Endodermal cell (in vitro differentiated cells): ENCODE measurements at places on chromosomes 12 and 14.

DNA sequence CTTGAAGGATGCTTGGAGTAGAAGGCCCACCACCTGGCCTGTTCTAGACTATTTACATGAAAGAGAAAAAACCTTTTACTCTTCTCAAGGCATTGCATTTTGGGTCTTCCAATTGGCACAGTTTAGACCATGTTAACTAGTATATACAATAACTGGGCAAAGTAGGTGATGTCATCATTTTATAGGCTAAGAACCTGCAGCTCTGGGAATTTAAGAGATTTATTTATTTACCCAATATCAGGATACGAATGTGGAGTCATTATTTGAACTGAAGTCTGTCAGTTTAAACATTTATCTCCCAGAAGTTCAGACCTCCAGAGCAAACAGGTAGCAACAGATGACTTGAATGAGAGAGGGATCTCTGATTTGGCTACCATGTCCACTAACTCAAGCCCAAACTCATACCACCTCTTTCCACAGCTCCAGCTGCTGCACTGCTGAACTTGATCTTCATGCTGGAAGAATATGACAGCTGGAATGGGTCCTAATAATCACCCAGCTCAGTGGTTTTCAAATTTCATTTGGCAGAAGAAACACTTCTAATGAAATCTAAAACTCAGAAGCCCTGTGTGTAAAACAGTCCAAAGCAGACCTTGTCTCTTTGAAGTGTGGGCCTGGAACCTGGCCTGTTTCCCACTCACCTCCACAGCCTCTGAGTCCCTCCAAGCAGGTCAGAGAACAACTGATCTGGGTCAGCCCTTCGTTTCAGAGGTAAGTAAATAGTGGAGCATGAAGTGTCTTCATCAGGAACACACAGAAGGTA is 179.2 kb downstream of the EMP1 start:
- DNase-seq = no peak

- DNase-seq = no peak
Measured at GRCh38 chr14:24848102-24848790, 201.7 kb downstream of the STXBP6 start.

DNA sequence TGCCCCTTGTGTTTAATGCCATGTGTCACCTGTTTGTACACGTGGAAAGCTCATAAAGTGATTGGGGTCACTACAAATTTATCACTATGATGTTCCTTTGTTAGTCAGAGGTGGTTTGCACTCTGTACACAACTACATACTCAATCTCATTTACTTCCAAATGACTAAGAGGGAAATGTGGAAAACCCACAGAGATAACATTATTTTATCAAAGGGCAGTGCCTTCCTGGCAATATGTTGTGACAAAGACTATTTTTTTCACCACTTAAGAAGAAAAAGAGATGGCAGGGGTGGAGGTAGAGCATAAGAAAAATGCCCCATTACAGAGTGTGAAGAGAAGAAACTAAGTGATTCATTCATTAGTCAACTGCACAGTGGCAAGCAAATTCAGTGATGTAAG is 1064.1 kb upstream of the FLRT2 start:
- no peak for DNase-seq

- DNase-seq = no peak
Measured at GRCh38 chr12:23049180-23049579, 424.2 kb downstream of the ETNK1 start.

GRCh38 chr12:26028953-26029735 is 70.7 kb downstream of the RASSF8 start:
- DNase-seq = peak; percentile 72

- no peak for DNase-seq
Measured at GRCh38 chr12:25394025-25394424, 143.3 kb upstream of the KRAS start.

GRCh38 chr14:105168093-105168420 is 519 bp downstream of the JAG2 start:
- DNase-seq = no peak

- no peak for DNase-seq
Measured at GRCh38 chr12:46230306-46230705, 38.5 kb downstream of the SLC38A1 start.

GRCh38 chr12:124248941-124249825 is 45.7 kb upstream of the RFLNA start:
- DNase-seq = no peak

- no peak for DNase-seq
Measured at GRCh38 chr14:84042992-84043391, 1487.0 kb upstream of the FLRT2 start.

- no peak for DNase-seq
Measured at GRCh38 chr12:41521872-41522379, 333.8 kb downstream of the PDZRN4 start.

GRCh38 chr12:7374423-7375144 is 69.4 kb downstream of the CD163L1 start:
- peak; percentile 92 for DNase-seq

DNA sequence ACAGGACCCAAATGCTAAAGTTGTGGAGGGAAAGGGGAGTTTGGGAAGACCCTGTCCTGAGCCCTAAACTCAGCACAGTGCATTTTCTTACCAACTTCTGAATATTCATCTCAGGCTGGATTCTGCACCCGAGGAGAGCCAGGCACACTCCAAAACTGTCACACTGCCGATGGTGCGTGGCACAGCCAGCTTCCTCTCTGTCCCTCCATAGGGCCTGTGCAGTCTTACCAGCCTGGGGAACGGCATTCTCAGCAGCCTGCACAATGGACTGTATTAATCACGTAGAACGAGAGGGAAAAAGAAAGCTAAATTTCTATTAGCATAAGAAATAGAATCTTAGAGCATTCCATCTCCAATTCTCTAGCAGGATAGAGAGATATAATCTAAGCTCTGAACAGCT is 71.3 kb upstream of the GPATCH2L start:
- no peak for DNase-seq

DNA sequence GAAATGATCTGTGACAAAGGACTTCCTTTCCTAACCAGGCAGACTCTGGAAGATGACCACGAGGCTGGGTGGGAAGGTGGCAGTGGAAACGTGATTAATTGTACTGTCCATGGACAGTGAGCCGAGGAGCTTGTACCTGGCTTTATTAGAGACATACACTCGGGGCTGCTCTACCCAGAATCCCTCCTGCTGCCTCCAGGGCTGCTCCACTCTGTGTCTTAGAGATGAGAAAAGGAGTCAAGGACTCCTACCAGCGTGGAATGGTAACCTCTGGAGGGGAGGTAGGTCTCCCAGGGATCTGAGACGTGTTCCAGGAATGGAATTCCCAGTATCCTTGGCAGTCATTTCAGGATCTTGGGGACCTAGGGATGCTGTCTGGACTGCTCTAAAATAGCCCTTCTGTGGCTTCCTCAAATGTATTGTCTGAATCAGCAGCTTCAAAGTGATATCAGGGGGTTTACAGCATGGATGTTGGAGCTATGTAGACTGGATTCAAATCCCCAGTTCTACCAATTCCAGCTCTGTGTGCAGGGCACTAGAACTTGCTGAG is 237.8 kb downstream of the CACNA1C start:
- DNase-seq = peak; percentile 46

DNA sequence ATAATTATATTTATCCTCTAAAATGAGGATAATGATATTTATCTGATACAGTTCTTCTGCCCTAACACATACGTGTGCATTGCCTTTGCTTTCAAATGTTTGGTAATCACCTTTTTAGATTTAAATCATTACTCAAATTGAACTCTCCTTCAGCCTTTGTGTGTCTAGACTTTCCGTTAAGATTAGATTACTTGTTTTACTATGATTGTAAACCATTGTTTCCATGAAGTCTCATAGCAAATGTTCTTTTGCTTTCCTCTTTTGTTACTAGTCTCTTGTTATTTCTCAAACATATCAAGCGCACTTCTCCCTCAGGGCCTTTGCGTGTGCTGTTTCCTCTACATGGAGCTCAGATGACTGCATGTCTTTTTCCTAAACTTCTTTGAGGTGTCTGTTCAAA is 63.7 kb downstream of the ETV6 start:
- no peak for DNase-seq

GRCh38 chr12:1655225-1655788 is 26.3 kb downstream of the WNT5B start:
- peak; percentile 51 for DNase-seq

DNA sequence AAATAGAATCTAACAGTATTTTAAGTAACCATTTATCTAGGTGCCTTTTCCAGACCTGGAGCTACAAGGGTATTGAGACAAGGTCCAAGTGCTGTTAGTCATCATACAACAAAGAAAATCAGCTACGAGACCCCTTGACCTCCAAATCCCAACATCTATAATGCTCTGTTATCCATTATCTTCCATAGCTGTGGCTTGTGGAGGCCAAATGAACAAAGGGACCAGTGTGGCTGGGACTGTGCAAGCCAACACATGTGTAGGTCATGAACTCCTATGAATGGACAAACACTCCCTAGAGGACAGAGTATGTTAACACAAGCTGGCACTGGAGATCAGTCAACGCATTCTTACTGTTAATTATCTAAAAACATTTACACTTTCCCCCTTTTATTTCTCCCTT is 374.5 kb downstream of the EMP1 start:
- no peak for DNase-seq

- no peak for DNase-seq
Measured at GRCh38 chr14:22400655-22401259, 188.3 kb downstream of the DAD1 start.

DNA sequence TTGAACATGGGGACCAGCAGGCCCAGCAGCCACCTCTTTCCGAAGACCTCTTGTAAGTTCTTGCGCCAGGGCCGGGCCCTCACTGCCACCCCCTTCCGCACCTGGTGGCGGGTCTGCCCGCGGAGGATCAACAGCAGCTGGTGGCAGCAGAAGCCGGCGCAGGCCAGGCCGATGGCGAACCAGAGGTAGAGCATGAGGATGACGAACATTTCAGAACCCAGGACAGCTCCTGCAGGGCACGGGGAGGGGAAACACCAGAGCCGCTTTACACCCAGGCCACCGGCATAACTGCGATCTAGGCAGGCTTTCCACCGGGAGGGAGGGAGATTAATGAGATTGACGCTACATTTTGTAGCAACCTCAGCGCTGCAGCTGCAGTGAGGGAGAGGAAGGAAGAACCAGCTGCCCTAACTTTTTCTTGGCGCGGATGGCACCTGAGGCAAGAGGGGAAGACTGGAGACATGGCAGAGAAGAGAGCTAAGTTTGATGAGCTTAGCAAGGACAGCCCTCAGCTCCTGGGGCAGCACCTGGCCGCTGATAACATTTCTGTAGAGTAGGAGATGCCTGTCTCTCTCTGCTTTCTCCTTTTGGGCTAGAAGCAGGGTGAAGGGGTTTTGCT is 7.8 kb downstream of the ZDHHC22 start:
- DNase-seq = peak; percentile 98

DNA sequence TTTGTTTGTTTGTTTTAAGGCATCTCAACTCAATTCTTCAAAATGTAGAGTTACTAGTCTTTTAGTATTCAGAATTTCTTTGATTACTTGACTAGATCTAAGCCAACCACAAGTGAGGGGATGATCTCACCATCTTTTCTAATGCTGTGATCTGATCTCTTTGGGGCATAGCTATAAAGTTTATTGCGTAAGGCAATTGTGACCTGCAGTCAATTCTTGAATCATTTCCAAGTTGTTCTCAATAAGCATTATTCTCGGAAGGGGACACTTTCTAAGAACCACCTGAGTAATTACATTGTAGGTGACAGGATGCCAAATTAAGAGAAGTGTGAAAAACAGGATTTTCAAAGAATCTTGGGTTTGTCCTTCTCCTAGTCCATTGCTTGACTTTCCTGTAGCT is 13.1 kb downstream of the DACT1 start:
- no peak for DNase-seq

GRCh38 chr14:67579040-67579439 is 21.0 kb downstream of the PIGH start:
- no peak for DNase-seq
